Epithelial cell of prostate (primary cell): ENCODE measurements at places on chromosomes 2 and 18.

DNA sequence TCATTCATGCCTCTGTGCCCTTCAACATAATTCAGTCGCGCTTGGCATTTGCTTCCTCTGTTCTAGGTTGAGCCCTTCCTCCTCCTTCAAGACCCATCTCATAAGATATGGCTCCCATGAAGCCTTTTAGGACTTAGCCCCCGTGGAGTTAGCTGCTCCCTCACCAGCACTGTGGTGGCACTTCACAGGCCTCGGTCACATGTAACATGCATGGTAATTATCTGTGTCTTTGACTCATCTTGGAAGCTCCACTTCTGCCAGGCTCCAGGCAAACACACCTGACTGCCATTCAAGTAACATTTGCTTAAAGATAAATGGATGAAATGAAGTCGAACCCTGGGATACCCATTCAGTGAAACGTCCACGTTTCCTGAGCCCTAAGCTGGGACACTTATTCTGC is 484.7 kb downstream of the EIPR1 start:
- no peak for DNase-seq

DNA sequence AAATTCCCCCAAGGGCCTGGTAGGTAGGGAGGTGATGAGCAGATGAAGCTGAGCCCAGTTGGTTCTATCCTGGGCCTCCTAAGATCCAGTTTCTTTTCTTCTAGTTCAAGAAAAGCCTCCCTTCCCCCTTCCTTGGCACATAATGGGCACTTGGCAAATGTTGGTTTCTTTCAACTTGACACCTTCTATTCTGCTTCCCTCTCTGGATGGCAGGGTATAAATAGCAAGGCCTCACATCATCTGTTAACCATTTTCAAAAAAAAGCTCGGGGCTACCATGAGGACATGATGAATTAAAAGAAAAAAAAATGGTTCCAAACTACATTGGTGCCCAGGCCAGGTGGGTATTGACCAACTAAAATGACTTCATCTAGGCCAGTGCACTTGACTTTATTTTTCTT is 29.9 kb downstream of the CTAGE1 start:
- no peak for DNase-seq

- DNase-seq, result no peak
These were observed 90.8 kb downstream of the EPAS1 start for GRCh38 chr2:46387886-46388515.

DNA sequence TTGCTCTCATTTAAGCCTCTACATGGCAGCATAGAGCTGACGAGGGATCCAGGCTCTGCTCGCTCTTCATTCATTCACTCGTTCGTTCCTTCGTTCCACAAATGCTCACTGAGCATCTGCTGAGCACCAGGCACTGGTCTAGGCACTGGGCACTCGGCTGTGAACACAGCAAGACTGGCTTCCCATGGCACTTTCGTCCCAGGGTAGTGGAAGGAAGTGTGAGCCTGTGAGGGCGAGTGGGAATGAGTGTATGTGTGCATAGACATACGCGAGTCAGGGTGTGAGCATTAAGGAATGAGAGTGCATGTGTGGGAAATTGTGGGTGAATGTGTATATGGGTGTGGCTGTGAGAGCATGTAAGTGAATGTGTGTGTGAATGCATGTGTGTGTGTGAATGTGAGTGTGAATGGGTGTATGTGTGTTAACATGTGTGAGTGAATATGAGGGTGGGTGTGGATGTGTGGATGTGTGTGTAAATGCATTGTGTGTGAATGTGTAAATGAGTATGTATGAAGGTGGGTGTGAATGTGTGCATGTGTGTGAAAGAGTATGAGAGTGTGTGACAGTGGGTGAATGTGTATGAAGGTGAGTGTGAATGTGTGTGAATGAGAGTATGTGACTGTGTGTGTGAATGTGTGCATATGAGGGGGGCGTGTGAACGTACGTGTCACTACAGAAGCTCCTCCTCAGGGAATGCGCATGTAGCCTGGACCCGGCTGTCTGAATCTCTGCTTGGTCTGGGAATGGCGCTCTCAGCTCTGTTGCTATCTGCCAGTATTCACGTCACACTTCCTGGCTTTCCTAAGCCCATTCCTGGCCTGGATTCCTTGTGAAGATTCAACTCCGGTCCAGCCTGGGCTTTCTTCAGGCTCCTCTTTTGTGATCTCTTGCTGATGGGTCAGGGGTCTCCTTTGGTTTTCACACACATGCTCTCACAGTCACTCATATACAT is 28.8 kb downstream of the SNORC start:
- no peak for DNase-seq
